ENCODE measurements at places on chromosomes 6 and 20.

- DNase-seq: no peak
Measured at GRCh38 chr6:41647061-41647511, 8.8 kb downstream of the MDFI start.

GRCh38 chr20:17767624-17768023 lies 67.9 kb downstream of the BANF2 start:
- DNase-seq: no peak

DNA sequence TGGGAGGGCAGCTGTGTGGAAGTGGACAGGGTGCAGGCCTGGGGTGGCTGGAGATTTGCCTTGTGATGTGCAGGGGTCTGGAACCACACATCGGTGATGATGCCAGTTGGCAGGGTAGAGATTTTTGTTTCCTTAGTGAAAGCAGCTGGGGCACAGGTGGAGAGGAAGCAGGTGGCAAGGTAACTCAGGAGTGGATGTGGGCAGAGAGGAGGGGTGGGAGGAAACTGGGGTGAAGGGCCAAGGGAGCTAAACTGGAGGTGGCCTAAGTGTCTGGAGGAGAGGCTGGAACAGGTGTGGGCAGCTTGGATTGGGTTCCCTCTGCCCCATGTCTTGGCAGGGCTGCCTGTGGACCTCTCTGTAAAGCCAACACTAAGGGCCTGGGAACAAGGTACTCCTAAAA lies 4.7 kb upstream of the SCUBE3 start:
- DNase-seq: no peak

GRCh38 chr20:5216663-5217062 lies 89.9 kb downstream of the CDS2 start:
- no peak for DNase-seq

GRCh38 chr6:119627908-119628669 lies 278.5 kb upstream of the MAN1A1 start:
- no peak for DNase-seq

GRCh38 chr6:14464055-14464454 lies 346.5 kb downstream of the CD83 start:
- DNase-seq: no peak

DNA sequence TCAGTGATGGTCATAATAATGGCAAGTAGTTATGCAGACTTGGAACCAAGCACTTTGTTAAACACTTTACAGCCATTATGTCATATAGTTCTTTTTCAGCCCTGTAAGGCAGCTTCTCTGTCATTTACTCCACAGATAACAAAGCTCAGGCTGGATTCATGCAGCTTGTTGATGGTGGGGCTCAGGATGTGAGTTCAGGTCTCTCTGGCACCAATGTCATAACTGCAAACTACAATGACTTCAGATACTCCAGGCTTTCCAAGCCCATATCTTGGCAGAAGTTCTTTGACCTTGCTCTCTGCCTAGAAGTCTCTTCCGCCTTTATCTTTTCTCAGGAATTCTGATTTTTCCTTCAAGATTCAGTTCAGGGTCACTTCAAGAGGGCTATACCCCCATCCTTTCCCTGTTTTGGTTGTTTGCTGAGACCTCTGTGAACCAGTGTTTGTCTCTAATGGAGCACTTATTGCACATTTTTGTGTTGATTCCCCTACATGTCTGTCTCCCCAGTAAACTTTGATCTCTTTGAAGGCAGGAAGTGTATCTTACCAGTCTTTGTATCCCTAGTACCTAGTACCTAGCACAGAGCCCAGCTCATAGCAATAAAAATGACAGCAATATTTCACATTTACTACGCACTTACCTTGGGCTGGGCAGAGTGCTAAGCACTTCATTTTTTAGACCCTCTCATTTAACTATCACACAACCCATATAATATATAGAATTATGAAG lies 19.7 kb upstream of the EFHC1 start:
- no peak for DNase-seq

DNA sequence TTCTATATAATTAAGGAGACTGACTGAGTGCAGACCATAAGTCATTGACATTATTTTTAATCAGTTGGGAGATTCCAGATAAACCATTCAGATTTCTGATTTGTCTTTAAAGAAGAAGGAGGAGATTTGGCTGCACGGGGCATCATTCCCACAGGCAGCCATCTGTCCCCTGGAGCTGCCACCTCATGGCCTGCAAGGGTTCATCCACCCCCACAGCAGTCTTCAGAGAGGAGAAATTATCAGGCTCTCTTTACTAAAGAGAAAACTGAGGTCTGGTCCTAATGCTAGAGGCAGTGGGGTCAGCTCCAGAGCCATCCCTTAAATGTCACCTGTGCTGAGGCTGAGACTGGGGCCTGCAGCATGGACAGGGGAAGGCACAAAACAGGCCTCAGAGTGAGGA lies 501.3 kb upstream of the SULF2 start:
- DNase-seq: peak; percentile 40

DNA sequence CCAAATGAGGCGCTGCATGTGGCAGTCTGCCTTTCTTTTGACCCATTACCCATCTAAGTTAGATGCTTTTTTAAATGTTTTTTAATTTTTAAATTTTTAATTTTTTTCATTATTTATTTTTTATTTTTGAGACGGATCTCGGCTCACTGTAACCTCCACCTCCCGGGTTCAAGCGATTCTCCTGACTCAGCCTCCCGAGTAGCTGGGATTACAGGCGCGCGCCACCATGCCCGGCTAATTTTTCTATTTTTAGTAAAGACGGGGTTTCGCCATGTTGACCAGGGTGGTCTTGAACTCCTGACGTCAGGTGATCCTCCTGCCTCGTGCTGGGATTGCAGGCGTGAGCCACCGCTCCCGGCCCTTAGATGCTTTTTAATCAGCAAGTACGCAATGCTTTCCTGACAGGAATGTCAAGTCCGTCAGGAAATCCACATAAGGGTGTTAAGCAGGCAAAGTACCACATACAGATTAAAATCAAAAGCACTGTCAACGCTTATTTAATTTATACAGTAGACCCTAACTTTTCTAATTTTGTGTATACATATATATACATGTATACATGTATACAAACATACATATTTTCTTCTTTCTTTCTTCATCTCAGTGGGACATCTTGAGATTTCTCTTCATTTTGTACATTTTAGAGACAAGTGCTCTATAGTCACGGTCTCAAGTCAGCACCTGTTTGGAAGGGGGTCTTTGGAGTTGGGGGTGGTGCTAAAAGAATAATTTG lies 995 bp upstream of the GSTA4 start:
- peak; percentile 45 for DNase-seq

- DNase-seq: peak; percentile 46
Measured at GRCh38 chr6:134750669-134751068, 199.2 kb downstream of the ALDH8A1 start.

DNA sequence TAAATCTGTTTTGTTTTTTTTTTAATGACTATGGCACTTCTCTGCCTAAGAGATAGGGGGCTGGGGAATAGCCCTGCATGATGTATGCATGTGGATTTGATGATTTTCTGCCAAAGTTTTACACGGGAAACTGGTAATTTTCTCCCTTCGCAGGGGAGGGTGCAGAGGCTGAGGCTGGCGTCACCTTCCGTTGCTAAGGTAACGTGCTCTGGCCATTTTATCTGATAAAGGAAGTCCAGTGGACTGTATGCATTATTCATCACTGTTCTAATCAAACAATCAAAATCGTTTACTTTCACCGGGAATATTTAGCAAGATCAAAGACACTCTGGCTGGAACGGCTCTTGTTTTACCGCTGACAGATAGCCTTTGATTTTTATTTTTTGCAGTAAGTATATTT lies 789 bp downstream of the PHACTR1 start:
- DNase-seq: no peak

- DNase-seq: no peak
Measured at GRCh38 chr20:13223736-13224520, 2.9 kb downstream of the ISM1 start.

- no peak for DNase-seq
Measured at GRCh38 chr20:38272398-38272797, 11.9 kb upstream of the KIAA1755 start.

DNA sequence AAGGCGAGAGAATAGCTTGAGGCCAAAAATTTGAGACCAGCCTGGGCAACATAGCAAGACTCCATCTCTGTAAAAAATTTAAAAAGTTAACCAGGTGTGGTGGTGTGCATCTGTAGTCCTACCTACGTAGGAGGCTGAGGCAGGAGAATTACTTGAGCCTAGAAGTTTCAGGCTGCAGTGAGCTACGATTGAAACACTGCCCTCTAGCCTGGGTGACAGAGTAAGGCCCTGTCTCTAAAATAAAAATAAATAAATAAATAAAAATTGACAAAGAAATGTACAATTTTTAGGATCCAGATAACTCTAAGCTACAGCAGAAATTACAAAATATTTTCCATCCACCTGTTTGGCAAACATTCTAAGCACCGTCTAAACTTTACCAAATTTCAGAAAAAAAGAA lies 941.0 kb upstream of the ADGRB3 start:
- no peak for DNase-seq

DNA sequence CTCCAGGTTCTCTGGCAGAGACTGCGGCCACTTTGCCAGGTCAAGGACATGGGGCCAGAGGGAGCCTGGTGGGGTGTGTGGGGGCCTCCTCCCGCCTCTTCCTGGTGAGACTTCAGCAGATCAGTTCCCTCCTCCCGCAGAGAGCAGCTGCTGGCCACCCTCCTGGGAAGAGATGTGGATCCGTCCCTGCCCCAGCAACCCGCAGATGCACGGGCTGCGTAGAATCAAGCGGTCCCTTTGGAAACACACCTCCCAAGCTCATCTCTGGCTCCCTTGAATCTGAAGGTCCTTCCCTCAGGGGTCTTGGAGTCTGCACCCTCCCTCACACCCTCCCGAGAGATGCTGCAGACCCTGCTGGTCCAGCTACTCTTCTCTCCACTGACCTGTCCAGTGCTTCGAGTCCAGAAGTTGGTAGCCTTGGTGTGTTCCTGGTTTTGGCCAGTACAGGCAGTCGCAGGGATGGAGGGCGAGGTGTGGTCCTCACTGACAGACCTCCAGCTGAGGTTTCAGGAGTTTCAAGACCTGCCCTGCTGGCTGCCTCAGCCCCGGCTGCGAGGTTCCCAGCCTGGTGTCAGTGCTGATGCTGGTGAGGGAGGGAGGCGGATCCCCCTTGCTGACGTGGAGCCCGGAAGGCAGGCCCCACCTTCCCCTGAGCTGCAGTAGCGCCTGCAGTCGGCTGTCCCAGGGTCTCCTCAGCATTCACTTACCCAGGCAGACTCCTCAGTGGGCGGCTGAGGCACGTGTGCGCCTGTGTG lies at the start of gene NPBWR2:
NPBWR2 (minus strand) TSS at position 585 of the 755 bp plus-strand sequence. CDS start 734 bp downstream, outside the sequence.
- no peak for DNase-seq

DNA sequence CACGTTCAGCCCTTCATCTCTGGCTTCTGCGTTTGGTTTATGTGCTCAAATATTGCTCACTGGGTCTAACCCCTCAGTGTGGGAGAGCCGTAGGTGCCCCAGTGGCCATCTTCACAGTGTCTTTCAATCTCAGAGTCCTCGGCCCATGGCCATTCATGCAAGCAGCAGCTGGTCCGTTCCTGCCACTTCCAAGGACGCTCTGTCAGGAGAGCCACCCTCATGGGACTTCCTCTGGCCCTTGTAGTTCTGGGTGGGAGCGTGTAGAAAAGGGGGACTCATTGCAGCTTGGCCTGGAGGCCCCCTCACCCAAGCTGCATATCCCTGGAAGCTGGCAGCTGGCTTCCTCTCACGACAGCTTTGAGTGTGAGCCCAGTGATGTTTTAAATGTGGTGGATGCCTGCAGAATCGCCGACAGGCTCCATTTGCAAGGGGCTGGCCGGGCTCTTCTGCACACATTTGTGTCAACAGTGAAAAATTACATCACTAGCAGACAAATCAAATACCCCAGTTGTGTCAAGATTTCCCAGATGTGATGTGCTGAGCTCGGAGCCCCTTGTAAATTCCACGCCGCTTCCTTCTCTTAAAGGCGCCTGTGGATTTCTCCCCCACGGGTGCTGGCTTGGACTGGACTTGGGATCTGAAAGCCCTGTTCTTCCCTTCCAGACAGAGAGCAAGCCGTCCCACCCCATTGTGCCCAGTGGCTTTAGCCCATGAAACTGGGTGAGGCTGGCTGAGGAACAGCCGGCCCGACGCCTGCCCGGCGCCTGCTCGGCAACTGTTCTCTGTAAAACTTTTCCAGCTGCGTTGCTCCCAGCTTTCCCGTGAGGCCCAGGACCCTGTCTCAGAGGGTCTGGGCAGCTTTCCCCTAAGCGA lies 360.1 kb downstream of the TAF4 start:
- no peak for DNase-seq

GRCh38 chr20:54217762-54218161 lies 9.9 kb downstream of the PFDN4 start:
- no peak for DNase-seq

- DNase-seq: no peak
Measured at GRCh38 chr20:8126841-8127378, 5.2 kb upstream of the PLCB1 start.

GRCh38 chr6:14320332-14320731 lies 202.8 kb downstream of the CD83 start:
- no peak for DNase-seq
